Kidney glomerular epithelial cell (primary cell): ENCODE measurements at places on chromosomes 7 and 10.
A peak's percentile ranks its signal among the peaks of the same experiment; 100 is the strongest.

GRCh38 chr10:43905512-43906236, 257.0 kb upstream of the ZNF32 start:
- DNase-seq: no peak

GRCh38 chr10:3397231-3397630, 224.6 kb upstream of the PITRM1 start:
- peak; percentile 23 for DNase-seq

DNA sequence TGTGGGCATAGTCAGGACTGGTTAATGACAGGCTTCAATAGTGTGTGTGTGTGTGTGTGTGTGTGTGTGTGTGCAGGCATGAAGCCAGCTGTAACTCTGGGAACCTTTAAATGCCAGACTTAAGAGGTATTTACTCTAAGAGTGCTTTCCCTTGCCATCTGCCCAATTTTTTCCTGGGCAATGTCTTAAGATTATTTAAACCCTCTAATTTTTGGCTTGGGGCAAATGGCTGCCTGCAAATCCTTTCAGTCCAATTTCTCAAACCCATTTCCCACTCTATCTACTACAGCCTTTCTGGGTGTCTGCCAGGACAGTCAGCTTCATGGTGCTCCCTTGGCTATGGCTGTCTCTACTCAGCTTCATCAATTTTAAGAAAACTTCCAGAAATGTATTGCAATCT, 62.6 kb upstream of the C1GALT1 start:
- DNase-seq: no peak

GRCh38 chr10:60000747-60001146, 94.4 kb upstream of the CCDC6 start:
- DNase-seq: no peak

DNA sequence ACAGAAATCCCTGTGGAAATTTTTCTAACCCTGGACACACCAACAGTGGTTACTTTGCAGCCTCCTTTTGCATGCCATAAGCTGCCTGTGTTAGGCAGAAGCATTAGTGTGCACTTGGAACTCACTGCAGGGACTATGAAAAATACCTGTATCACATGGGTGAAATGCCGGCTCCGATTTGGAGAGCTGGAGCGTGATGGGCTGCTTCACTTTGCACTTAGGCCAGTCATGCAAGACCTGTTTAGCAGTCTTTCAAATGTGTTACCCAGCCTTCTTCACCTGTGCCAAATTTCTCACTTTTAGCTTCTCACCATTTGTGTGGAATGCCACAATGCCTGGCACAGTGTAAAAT, 11.3 kb downstream of the NCOA4 start:
- DNase-seq: no peak

GRCh38 chr7:17207220-17207619, 91.2 kb upstream of the AHR start:
- DNase-seq: no peak

DNA sequence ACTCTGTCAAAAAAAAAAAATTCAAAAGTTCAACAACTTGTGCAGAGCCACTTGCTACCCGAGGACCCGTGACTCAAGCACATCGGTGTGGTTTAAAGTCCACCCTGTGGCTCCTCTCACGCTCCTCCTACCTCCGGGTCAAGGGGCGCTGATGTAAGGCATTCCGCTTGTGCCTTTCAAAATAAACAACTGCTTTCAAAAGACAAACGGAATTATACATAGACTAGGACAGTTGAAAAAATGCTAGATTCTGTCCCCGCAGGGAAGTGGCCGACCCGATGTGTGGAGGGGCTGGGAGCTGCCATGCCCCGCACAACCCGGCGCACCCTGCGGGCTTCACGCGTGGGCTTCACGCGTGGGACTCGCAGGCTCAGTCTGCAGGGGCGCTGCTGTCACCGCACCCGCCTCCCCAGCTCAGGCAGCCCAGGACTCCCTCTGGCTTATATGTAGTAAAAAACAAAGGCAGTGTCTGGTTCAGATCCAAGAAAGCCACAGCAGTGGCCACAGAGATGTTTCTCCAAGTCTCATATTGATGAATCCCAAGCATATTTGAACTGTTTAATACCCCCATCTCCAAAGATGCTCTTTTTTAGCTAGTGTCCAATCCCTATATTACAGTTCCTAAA, 239.7 kb upstream of the INHBA start:
- DNase-seq: peak; percentile 16

DNA sequence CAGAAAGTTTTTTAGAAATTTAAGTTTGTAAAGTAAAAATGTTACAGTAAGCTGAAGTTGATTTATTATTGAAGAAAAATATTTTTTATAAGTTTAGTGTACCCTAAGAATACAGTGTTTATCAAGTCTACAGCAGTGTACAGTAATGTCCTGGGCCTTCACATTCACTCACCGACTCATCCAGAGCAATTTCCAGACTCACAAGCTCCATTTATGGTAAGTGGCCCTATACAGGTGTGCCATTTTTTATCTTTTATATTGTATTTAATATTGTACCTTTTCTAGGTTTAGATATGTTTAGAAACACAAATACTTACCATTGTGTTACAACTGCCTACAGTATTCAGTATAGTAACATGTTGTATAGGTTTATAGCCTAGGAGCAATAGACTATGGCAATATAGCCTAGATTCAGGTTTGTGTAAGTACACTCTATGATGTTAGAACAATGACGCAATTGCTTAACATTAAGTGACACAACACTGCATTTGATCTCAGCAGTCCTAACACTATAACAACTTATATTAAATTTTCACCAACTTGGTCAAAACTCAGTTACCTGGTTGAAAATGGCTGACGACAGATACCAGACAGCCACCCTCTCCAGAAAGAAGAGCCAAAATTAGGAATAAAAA, 45.7 kb downstream of the HIBADH start:
- DNase-seq: no peak

GRCh38 chr7:94957061-94957460, 49.7 kb downstream of the PPP1R9A start:
- DNase-seq: no peak

DNA sequence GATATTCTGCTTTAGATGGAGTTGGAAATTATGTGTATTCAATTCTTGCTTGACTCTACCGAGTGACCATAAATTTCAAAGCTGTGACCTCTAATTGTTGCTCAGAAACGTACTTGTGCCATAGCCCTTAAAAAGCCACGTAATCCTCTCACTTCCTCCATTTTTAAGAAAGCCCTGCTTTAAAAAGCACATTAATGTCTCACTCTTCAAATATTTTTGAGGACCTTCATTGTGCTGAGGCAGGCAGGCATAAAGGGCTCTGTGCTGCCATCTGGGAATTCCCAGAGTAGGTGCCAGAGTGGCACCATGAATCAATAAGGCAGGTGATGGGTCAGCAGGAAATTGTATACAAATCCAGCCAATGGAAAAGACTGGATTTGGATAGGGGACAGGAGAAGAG, 97.7 kb upstream of the FAM204A start:
- DNase-seq: no peak

- DNase-seq: peak; percentile 84
Measured at GRCh38 chr10:117980216-117980615, 66.5 kb downstream of the RAB11FIP2 start.

DNA sequence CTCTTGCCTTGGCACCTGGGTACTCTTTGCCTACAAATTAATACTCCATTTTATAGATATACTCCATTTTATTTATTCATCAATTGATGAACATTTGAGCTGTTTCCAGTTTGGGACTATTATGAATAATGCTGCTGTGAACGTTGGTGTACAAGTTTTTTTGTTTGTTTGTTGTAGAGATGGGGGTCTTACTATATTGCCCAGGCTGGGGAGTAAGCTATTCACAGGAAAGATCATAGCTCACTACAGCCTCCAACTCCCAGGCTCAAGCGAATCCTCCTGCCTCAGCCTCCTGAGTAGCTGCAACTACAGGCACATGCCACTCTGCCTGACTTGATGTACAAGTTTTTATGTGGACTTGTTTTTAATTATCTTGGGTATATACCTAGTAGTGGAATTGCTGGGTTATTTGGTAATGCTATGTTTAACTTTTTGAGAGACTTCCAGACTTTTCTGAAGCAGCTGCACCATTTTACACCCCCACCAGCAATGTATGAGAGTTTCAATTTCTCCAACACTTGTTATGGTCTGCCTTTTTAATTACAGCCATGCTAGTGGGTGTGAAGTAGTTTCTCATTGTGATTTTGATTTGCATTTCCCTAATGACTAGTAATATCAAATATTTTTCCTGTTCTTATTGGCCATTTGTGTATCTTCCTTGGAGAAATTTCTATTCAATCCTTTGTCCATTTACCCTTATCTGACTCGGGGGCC, 15.9 kb downstream of the WBP1L start:
- DNase-seq: no peak

GRCh38 chr10:129507216-129507889, 40.3 kb downstream of the MGMT start:
- no peak for DNase-seq

- no peak for DNase-seq
Measured at GRCh38 chr7:33554576-33554975, 350.8 kb upstream of the BMPER start.

DNA sequence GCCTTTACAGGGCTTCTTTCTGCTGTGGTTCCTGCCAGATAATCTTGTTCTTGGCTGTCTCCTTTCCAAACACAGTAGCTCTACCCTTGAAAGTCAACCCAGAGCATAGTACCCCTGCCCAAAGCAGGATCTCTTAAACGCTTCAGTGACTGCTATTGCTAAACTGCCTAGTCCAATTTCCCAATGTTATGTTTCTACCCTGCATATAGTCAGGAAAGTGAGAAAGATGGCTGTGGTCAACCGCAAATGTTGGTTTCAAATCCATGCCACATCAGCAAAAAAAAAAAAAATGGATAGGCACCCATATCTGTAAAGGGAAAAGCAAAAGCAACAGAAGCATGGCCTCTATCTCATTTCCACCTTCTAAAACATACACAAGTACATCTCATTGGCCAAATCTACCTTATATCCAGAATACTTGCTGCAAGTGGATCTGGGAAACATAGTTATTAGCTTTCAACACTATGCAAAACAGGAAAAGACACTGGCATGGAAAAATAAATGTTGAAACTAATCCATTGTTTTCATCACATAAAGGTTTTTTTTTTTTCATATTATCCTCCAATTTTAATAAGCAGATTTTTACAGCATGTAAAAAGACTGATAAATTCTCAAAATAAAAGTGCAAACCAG, 59.8 kb downstream of the DNAJC1 start:
- DNase-seq: no peak

DNA sequence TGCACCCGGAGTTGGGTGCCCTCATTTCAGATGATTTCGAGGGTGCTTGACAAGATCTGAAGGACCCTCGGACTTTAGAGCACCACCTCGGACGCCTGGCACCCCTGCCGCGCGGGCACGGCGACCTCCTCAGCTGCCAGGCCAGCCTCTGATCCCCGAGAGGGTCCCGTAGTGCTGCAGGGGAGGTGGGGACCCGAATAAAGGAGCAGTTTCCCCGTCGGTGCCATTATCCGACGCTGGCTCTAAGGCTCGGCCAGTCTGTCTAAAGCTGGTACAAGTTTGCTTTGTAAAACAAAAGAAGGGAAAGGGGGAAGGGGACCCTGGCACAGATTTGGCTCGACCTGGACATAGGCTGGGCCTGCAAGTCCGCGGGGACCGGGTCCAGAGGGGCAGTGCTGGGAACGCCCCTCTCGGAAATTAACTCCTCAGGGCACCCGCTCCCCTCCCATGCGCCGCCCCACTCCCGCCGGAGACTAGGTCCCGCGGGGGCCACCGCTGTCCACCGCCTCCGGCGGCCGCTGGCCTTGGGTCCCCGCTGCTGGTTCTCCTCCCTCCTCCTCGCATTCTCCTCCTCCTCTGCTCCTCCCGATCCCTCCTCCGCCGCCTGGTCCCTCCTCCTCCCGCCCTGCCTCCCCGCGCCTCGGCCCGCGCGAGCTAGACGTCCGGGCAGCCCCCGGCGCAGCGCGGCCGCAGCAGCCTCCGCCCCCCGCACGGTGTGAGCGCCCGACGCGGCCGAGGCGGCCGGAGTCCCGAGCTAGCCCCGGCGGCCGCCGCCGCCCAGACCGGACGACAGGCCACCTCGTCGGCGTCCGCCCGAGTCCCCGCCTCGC, at the start of gene EGFR:
Gene EGFR, plus strand, starts transcription at position 657 of the 830 bp plus-strand sequence. CDS start 261 bp downstream, outside the sequence.
- DNase-seq: peak; percentile 32

DNA sequence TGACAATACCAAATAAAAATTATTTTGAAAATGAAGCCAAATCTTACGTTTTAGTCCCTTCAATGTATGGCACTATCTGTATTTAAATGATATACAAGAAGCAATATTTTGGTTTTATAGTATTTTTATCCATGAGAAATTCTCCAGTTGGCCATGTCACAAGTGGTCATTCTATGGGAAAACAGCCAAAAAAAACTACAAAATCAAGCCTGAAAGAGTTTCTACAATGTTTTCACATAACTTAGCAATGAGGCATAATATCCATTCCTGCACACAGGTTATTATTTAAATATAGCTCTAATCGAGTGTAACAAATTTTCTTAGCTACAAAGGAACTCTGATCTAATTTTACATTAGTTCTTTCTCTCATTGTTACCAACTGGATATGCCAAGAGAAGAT, 5.4 kb downstream of the RAB11FIP2 start:
- peak; percentile 87 for DNase-seq

- peak; percentile 14 for DNase-seq
Measured at GRCh38 chr7:139645572-139646523, 122.4 kb downstream of the CLEC2L start.

DNA sequence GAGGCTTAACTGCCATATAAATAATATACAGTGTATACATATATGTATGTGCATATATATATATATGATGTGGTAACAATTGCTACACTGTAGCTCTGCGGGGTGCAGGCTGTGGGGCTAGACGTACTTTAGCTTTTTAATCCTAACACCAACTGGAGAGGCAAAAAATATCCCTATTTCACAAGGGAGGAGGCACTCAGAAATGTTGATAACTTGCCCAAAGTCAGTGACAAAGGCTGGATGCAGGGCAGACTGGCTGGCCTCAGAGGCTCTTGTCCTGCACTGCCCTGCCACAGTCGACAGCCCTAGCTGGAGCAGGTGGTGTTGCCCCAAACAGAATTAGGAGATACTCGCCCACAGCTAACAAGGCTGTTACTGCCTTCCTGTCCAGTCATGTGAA, 1.5 kb upstream of the RELN start:
- DNase-seq: no peak

GRCh38 chr7:115851291-115851690, 179.3 kb downstream of the TFEC start:
- peak; percentile 29 for DNase-seq

GRCh38 chr10:130987401-130987800, 324.1 kb downstream of the TCERG1L start:
- no peak for DNase-seq

- no peak for DNase-seq
Measured at GRCh38 chr7:94654783-94655125, 1.2 kb downstream of the SGCE start.

GRCh38 chr7:20597339-20597738, 18.1 kb upstream of the ABCB5 start:
- DNase-seq: no peak

GRCh38 chr10:89887406-89887805, 186.0 kb downstream of the KIF20B start:
- DNase-seq: no peak

DNA sequence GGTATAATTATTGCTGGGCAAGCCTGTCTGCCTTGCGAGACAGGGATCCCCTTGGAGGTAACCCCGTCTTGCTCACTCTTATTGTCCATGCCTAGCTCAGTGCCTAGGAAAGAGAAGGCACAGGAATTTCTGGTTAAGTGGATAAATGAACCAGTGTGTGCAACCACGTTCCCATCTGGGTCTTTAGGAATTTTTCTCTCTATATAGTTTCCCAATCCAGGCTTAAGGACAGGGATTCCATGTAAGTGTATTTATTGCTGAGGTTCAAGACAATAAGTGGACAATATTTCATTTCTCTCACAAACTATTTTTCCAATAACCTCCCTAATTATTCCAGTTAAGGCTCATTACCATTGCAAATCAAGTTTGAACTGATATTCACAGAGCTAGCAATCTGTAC, 8.9 kb upstream of the ADAM12 start:
- DNase-seq: no peak
